D341Med (cell line): ENCODE measurements at places on chromosomes 5 and 9.
A peak's percentile ranks its signal among the peaks of the same experiment; 100 is the strongest.

DNA sequence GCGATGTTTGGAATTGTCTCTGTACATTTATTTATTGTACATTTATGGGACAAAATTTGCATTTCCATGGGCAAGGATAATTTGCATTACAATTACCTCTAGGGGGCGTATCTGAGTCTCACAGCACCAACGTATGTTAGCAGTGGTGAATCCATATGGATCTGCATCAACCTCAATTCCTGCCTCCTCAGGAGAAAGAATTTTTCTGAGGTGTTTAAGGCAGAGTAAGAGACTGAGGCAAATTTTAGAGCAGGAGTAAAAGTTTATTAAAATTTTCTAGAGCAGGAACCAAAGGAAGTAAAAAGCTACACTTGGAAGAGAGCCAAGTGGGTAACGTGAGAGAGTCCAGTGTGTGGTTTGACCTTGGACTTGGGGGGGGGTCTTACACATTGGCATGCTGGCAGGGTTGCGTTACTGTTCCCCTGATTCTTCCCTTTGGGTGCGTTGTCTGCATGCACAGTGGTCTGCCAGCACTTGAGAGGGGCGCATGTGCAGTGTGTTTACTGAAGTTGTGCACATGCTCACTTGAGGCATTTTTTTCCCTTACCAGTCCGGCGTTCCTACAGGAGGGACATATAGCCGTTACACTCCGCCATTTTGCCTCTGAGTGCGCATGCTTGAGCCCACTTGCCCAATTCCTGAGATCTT, 21.0 kb upstream of the RAB14 start:
- DNase-seq = peak; percentile 44

DNA sequence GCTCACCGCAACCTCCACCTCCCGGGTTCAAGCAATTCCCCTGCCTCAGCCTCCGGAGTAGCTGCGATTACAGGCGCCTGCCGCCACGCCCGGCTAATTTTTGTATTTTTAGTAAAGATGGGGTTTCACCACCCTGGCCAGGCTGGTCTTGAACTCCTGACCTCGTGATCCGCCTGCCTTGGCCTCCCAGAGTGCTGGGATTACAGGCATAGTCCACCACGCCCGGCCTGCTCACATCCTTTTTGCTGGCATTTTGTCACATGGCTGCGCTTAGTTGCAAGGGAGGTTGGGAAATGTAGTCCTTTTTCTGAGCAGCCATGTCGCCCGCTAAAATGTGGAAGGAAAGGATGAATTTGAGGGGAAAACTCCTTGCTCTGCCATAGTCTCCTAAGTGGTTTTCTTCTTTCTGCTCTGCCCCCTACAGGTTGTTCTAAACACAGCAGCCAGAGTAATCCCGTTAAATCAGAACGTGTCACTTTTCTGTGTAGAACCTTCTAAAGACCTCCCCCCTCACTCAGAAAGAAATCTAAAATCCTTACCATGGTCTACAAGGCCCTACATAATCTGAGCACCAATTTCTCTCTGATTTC, 57.8 kb upstream of the HSPA9 start:
- DNase-seq = peak; percentile 53

DNA sequence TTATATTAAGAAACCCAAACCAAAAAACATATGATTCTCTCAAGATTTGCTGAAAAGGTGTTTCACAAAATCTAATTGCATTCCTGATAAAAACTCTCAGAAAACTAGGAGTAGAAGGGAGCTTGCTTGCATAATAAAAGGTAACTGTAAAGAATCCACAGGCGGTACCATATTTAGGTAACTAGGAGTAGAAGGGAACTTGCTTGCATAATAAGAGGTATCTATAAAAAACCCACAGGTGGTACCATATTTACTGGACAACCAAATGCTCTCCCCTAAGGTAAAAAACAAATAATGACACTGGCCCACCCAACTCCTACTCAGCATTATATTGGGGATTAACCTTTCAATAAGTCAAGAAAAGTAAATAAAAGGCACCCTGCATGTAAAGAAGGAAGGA, 57.5 kb upstream of the FCN1 start:
- DNase-seq = no peak

GRCh38 chr5:150068071-150068470, 18.3 kb downstream of the CSF1R start:
- DNase-seq = no peak

DNA sequence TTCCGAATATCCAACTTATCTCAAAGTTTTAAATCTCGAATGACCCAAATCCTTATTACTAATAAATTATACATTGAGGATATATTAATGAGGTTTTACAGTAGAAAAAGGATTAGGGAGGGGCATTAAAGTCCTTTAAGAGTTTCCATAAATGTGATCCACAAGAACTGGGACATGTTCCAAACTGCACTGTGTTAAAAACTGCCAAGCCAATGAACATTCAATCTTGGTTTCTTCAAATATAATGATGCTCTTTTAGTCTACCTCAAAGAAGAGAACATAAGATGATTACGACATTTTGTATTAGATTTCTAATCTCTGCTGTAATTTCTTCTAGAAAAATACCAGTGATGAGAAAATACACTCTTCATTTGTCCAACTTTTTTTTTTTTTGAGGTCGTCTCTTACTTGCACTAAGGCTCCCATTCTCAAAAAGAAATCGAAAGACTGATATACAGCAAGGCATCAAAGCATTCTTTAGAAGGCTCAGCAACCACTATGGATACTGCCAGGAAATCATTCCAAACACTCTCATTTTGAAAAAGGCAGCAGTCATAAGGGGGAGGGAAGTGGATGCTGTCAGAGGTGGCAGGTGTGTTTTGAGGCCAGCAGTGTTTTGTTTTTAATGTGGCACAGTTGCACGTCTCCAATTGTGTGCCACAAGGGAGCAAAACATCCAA, 1.7 kb downstream of the PTAR1 start:
- DNase-seq = no peak

GRCh38 chr9:25557645-25558300, 120.5 kb downstream of the TUSC1 start:
- no peak for DNase-seq

DNA sequence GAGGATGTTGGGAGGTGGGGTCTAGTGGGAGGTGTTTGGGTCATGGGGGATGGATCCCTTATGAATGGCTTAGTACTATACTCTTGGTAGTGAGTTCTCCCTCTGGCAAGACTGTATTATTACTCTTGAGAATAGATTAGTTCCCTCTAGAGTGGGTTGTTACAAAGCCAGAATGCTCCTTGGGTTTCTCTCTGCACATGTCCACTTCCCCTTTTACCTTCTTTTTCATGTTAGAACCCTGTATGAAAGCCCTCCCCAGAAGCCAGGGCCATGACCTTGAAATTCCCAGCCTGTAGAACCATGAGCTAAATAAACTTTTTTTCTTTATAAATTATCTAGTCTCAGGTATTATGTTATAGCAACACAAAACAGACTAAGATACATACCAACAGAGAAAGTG, 31.1 kb downstream of the SLC24A2 start:
- no peak for DNase-seq

GRCh38 chr5:139816566-139816965, 21.0 kb downstream of the PSD2 start:
- DNase-seq = no peak
